ENCODE measurements at places on chromosomes 7 and 10. TPM values are rescaled to one million over a fixed set of nuclear protein-coding genes. Genes with fewer than 3 reads are reported as not detected.

GRCh38 chr7:103989785-103990767 lies 618 bp upstream of the RELN start:
- H3K4me3 ChIP-seq = peak overlapping the region; percentile 41
- peaks cover 84% of the 10 kb centered on the region for H3K27me3 ChIP-seq
- peak; percentile 12 for DNase-seq

DNA sequence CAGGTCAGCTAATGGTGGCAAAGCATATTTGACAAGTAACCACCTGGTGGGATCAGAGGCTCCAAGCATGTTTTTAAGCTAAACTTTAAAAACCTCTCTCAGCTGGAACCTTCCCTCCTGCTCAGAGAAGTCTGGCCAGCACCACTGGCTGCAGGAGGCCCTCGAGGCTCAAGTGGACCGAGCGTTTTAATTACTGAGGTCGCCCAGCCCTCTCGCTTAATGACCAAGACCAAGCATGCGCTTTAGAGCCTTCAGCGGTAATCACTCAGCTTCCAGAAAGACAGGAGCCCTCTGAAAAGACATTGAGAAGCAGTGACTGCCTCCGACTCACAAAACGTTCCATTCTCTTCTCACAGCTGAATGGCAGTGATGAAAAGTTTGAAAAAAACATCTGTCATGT lies 383.4 kb upstream of the ADARB2 start:
- DNase-seq = no peak
- no peaks in the 10 kb centered on the region for H3K36me3 ChIP-seq
- H3K27me3 ChIP-seq = no peaks in the 10 kb centered on the region

GRCh38 chr7:45688382-45688781 lies 114.2 kb downstream of the ADCY1 start:
- H3K27ac ChIP-seq = no peak overlapping the region
- DNase-seq = no peak
- H3K27me3 ChIP-seq = no peaks in the 10 kb centered on the region

DNA sequence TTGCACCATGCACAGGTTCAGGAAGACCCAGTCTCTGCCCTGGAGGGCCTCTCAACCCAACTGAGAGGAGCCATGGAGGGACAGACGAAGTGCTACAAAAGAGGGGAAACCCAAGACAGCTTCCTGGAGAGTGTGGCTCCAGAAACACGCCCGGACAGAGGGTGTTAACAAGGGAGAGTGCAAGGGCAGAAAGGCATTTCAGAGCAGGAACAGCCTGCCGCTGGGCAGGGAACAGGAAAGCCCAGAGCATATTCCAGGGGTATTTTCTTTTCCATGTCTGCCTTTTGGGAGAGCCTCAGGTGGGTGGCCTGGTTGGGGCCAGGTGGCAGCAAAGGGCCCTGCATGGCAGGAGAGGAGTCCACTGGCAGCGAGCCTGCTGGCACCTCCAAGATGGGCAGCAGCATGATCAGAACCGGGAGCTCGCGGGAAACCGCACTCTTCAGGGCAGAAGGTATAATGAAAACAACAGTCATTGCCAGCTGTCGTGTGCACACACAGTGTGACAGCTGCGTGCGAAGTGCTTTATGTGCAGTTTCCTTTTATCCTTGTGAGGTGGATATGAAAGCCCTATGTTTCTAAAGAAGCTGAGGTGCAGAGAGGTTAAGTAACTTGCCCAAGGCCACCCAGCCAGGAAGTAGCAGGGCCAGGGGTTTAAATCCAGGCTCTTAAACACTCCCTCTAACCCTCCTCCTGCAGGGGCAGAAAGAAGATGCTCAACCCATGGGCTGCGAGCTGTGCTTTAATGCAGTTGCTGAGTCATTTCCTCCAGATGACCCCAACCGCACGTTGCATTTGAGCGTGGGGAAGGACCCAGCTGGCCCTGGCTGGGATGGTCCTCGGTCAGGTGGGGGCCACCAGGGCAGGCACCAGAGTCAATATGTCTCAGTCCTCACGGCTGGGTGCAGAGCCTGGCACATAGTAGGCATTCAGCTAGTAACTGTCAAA lies 128.6 kb downstream of the OAT start:
- peak overlapping the region; percentile 82 for H3K27ac ChIP-seq
- H3K27me3 ChIP-seq = no peaks in the 10 kb centered on the region
- peak; percentile 85 for DNase-seq
- no peak overlapping the region for H3K4me3 ChIP-seq
- H3K4me1 ChIP-seq = no peaks in the 10 kb centered on the region

The CFAP70 gene
- total RNA-seq = 0.87 TPM
